ENCODE measurements at places on chromosomes 2 and 18.

GRCh38 chr18:23494992-23495391 lies 8.3 kb upstream of the RMC1 start:
- DNase-seq = no peak

- DNase-seq = peak; percentile 25
These were observed 67.5 kb downstream of the TANC1 start for GRCh38 chr2:159035790-159036411.

GRCh38 chr18:31603315-31603714 lies 11.6 kb downstream of the TTR start:
- no peak for DNase-seq

DNA sequence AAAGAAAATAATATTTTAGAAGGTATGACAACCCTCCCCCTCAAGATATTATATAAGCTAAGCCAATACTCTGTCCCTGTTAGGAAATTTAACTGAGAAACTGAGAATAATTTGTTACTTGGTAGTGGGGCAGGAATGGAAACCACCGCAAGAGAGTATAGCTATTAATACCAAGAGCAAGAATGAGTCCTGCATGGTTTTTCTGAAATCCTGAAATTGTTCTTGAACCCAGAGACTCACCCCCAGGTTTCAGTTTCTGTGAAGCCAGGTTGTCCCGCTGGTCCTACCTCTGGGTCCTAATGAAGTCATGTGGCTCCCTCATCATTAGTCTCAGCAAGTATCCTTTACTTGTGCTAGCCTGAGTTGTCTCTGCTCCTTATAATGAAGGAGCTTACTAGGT lies 671.0 kb upstream of the ACVR2A start:
- DNase-seq = no peak

- no peak for DNase-seq
These were observed 8.4 kb upstream of the LIMS2 start for GRCh38 chr2:127683757-127684156.

DNA sequence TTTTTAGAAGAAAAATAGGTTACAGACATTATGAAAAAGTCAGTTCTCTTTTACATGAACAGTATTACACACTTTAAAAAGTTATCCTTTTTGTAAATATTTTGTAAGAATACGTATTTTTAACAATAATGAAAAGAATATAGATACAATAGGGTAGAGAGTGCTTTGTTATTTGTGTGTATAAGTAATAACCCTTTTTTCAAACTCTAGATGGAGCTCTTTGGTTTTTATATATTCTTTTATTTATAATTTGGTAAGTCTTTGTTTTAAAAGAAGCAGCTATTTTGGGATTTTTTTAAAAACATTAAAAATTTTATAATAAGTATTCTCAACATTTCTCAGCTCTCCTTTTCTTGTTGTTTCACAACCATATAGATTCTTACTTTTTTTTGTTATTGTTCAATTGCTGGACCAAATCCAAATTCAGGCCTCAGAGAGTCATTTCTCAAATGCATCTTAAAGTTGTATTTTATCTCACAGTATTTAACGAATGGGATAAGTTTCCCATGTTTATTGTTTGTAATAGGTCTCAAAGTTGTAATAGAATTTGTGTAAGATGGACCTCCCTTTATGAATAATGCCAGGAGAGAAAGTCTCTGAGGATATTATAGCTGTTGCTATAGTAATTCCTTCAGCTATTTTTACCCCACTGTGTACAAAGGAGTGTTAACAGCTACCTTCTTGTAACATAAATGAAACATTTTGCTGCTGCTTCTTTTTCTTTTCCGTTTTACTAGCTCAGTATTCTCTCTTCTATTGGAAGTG lies 46.4 kb downstream of the ACYP2 start:
- no peak for DNase-seq

DNA sequence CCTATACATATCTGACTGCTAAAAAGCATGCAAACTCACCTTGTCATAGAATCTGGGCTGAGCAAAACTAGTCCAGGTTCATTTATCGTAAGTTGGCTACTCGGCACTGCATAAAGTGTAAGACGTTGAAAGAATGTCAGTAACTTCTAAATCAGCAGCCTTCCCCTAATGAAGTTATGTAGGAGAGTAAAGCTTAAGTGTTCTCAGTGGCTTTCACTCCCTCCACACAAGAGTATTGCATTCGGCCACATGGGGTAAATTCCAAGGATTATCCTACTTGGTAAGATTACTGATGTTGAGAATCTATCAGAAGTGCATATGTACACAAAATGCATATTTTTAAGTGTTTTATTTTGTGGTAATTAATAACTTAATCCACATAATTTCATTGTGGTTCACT lies 130.1 kb downstream of the LCLAT1 start:
- DNase-seq = no peak

- no peak for DNase-seq
These were observed 128.1 kb upstream of the RBMS1 start for GRCh38 chr2:160621748-160622147.

- DNase-seq = no peak
These were observed 13.3 kb downstream of the PRKCE start for GRCh38 chr2:45664635-45665261.

DNA sequence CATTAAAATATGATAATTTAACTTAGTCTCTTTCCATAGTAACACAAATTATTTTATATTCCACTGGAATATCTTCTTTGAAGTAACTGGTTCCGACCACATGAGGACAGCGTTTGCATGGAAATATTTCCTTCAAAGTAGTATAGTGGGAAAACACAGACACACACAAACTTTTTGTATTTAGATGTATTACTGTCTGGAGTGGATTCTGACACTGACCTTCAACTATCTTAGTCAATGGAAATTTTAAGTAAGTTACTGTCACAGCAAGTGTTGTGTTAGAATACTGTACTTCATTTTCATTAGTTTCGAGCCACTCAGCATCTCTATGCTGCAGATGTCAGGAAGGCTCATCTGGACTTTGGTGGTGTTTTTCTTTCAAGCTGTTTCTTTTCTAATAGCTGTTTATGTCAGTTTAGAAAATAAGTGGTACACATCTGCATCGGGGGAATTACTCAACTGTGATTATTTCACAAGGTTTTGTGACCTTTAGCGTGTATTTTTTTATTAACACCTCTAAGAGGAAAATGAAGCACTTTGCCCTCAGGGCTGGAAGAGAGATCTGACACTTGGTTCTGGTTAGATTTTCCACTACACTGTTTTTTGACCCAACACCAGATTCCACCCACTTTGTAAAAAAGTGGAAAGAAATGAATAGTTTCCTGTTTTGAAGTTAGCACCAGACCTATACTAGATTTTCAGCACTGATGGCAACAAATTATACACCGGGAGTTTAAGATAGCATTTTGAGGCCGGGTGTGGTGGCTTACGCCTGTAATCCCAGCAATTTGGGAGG lies 18.9 kb upstream of the THOC1 start:
- no peak for DNase-seq

DNA sequence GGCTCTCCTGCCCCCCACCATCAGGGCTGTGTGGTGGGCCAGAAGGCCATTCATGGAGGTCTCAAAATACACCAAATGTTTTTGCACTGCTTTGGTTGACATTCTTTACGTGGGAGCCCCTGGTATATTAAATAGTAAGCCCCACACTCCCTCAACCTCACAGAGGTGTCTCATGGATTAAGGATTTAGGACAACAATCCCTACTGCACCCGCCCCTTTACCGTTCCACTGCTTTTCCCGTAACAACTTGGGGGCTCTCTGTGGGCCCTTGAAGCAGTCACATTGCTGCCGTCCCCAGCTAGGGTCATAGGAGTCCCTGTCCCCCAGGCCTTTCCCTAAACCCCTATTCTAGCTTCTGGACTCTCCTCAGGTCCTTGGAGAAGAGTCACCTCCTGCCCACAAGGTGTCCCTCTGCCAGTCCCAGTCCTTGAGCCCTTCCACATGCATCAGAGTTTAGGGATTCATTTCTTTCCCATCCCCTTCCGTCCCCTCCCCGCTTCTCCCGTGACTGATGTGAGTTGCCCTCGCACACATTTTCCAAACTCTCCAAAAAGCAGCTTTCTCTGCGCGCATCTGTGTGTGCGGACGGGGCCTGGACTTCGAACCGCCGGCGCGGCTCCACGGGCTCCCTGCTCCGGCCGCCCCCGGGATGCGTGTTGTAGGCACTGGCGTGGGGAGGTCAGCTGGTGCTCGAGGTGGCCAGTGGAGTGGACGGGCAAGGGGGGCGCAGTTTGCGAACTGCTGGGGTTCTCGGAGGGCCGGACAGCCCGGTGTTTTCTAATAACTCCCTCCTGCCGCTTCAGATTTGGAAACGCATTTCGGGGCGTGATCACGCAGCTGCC lies 84.8 kb downstream of the LYPD1 start:
- DNase-seq = no peak

DNA sequence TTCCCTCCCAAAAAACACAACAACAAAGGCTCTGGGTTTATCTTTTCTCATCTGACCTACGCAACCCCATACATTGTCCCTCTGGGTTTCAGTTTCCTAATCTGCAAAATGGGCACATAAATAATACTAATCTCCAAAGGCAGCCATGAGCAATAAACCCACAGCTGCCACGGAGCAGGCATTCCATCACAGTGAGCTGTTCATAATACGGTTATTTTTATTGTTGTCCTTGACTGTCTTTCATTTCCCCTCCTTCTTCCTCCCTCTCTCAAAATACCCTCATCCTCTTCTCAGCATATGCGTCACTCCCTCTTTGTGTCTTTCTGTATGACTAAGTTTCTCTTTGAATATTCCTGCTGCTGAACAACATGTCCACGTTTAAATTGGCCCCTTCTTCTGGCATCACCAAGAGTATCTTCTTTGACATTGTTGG lies 129.8 kb upstream of the CAB39 start:
- DNase-seq = no peak

GRCh38 chr2:7429733-7430132 lies 512.5 kb downstream of the RNF144A start:
- no peak for DNase-seq

DNA sequence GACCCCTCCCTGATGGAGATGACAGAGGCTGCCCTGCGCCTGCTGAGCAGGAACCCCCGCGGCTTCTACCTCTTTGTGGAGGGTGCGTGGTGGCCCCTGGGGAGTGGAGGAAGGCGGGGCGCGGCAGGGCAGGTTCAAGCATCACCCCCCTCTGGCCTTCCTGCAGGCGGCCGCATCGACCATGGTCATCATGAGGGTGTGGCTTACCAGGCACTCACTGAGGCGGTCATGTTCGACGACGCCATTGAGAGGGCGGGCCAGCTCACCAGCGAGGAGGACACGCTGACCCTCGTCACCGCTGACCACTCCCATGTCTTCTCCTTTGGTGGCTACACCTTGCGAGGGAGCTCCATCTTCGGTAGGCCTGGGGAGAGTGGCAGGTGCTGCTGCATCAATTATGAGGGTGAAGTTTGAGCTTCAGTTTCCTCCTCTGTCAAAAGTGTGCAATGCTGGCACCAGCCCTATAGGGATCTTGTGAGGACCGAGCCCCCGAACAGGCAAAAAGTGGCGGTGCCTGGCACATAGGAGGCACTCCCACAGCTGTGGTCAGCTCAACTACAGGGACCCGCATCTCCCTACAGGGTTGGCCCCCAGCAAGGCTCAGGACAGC lies 2.2 kb downstream of the ALPI start:
- no peak for DNase-seq

DNA sequence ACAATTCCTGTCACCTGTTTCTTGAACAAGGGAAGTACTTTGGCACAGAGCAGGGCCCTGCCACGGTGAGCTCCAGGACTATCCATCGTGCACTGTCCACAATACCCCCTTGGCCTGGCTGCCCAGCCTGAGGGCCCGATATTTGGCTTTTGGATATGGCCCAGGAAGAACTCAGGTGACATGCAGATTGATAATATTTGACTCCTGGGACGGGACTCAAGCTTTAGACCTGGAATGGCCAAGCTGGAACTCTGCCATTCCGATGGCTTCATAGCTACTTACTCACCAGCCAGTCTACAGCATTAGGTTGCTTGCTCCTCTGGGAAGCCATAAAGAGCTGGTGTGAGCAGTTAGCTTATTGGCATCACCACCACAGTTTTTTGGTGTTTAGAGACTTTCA lies 26.6 kb downstream of the EML6 start:
- no peak for DNase-seq

GRCh38 chr18:12121175-12122042 lies 27.8 kb downstream of the ANKRD62 start:
- no peak for DNase-seq

DNA sequence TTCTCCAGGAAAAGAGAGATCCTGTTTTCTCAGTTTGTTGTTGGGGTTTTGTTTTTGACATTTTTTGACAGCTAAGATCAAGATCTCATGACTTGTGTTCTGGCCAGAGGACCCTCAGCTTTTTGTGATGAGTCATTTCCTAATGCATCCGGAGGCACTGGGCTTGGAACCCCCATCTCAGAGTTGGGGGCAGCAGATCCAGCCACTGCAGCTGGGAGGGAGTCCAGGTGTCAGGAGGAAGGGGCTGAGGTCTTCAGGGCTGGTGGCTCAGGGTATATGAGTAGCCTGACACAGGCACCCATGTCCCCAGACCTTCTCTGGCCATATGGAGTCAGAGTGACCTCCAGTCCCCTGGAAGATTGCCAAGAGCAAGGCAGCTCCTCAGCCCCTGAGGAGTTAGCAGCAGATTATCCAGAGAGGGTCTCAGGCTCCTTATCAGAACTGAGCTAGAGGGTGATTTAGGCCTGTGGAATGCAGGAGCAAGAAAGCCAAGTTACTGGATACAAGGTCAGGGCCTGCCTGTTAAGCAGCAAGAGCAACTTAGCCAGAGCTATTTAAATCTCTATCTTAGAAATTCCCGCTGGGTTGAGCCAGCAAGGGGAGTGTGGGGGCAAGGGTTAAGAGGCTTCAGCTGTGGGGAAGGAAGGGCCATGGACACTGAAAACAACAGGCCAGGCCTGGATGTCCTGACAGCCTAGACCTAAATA lies 62.4 kb downstream of the TANC1 start:
- DNase-seq = no peak

DNA sequence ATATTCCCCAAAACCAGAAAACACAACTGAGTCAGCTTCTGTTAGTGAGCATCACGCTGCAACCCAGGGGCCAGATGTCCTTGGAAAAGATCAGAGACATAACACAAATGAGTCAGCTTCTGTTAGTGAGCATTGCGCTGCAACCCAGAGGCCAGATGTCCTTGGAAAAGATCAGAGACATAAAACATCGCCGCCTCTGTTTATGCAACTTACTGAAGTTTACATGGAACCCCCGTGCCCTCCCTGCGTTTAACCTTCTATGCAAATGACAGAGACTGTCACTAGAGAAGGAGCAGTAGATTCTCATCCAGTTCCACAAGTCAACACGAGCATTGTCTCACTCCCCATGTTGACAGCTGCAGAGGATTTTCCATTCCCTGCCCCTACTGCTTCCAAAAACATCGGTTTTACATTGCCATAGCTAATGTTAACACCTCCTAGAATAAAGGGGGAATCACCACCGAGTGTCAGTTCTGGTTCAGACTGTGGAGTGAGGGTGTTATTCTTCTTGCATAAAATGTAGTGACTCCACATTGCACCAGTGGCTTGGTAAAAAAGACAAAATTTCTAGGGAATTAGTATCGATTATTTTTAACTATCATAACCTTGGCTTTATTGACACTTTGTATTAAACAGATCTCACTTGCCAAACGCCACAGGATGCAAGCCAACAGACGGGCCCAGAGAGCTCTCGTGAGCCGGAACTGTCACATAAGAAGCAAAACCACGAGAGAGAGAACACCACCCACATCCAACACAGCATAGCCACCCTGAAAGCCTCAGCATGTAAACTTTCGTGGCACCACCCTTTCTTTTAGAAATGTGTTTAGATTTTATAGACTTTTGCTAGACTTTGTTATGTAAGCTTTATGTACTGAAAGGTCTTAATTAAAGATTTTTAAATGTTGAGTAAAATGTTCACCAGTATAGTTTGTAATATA lies 87.7 kb downstream of the SH3YL1 start:
- DNase-seq = peak; percentile 54

- DNase-seq = no peak
These were observed 408.7 kb upstream of the NRP2 start for GRCh38 chr2:205273627-205274026.

- DNase-seq = peak; percentile 41
These were observed 165.6 kb downstream of the SMAD7 start for GRCh38 chr18:48785091-48785614.
